ENCODE measurements at places on chromosomes 11 and 22.

- DNase-seq: no peak
Measured at GRCh38 chr11:66341502-66342126, 3.3 kb downstream of the BRMS1 start.

DNA sequence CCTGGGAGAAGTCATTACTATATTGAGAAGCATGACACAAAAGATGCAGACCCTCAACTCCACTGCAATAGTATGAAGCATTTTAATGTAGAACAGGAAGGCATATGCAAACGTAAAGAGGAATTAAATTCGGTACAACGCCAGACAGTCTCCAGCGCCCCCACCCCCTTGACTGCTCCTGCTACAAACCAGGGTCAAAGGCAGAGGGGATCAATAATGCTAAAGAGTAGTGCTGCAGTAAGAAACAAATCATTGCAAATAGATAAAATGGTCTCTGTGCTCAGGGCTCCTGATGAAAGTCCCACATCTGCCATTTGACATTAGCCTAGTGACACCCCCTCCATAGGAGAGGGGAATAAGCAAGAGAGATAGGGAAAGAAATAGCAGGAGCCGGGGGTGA, 164.9 kb upstream of the BLID start:
- no peak for DNase-seq

DNA sequence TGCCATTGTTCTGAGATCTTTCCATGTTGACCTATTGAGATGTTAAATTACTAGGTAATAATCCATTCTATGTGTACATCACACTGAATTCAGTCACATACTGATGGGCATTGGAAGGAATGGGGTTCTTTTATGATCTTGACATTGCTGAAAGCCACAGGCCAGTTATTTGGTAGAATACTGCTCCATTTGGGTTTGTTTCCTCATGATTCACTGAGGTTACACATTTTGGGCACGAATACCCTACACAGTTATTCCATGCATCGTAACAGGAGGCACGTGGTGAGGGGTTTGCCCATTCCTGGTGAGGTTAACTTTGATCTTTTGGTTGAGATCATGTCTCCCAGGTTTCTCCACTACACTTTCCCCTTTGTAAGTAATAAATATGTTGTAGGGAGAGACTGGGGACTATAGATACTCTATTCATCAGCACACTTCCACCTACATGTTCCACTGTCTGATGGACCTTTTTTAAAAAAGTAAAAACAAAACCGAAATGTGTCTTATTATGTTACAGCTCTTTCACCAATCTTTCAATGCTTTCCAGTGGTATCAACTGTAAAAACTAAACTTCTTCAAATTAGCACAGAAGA, 12.0 kb upstream of the FOLR1 start:
- no peak for DNase-seq

DNA sequence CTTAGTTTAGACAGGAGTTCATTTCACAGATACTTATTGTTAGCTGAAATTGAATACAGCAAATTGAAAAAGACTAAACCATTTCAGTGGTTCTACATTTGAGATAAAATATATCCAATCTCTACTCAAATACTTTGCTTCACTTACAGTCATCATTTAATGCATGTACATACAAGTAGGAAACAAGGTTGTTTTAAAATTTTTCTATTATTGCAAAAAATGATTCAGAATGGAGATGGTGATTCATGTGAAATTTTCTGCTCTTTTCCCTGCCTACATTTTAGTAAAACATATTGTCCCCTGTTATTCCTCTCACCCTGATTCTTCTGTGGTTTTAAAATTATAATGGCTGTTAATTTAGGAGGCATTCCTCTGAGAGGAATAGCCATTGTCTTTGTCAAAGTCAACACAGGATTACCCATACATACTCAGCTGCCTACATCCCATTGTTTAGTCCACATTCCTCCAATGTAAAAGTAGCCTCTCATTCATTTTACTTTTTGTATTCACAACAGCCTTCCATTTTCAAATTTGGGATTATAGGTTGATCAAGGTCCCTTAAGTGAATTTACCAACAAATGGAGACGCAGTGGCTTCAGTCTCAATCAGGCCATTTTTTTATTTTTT, 60.1 kb downstream of the TRPC6 start:
- no peak for DNase-seq

- no peak for DNase-seq
Measured at GRCh38 chr11:1484695-1485503, 1.7 kb downstream of the MOB2 start.

DNA sequence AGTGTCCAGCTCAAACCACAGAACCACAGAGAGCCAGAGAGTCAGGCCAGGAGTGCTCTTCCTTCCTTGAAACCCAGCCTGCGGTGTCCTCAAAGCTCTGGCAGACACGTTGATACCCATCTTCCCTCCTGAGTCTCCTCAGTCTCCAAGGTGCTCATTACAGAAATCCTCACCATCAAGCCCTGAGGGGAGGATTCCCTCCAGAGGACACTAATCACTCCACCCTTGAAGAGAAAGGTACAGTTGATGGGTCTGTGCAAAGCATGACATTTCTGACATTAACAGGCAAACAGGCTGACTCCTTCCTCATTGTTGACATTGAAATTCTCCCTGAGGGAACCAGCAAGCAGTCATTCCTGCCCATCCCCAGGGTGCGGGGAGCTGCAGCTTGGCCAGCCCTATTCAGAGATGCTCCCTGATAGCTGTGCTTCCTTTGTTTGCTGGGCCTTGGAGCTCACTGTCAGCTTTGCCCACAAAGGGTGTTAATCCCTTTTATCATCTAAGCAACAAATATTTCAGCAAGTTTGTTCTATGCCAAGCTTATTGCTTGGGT, 101.7 kb upstream of the CSNK2A3 start:
- no peak for DNase-seq

DNA sequence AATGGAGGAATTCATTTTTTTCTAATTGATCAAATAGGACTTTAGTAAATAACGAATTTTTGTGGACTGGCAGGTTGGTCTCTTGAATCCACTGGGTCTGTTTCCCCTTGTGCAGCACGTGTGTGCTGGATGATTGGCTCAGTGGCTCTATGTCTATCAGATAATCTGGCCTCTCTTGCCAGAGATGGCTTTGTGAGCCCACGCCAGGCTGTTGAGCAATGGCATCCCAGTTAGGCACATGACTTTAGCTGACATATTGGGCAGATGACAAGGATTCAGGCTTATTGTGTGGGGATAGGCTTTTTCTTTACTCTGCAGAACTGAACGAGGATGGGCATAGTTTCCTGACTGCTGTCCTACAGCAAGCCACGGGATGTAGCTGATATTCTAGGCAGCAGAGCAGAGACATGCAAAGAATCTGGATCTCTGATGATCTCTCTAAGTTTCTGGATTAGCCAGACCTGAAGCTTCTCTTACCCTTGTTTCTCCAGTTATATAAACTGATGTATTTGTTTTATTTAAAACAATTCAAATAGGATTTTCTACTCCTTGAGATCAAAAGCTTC, 144.9 kb downstream of the ARHGAP42 start:
- no peak for DNase-seq

GRCh38 chr11:82216927-82217570, 516.6 kb downstream of the FAM181B start:
- DNase-seq: no peak

DNA sequence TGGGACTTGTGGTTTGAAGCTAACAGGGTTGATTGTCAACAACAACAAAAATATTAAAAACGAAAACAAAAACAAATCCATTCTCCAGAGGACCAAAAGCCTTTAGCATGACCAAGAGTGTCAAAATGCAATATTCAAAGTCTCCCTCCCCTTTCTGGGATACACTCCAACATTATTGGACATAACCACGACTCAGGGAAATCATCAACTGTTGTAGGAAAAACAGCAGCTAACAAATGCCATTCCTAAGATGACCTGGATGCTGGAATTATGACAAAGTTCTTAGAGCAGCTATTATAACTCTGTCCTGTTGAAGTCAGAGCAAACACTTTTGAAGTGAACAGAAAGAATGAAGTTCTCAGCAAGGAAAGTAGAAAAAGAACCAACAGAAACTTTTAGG, 143.0 kb downstream of the TMEM135 start:
- no peak for DNase-seq

GRCh38 chr11:29809121-29809520, 207.7 kb downstream of the KCNA4 start:
- no peak for DNase-seq

DNA sequence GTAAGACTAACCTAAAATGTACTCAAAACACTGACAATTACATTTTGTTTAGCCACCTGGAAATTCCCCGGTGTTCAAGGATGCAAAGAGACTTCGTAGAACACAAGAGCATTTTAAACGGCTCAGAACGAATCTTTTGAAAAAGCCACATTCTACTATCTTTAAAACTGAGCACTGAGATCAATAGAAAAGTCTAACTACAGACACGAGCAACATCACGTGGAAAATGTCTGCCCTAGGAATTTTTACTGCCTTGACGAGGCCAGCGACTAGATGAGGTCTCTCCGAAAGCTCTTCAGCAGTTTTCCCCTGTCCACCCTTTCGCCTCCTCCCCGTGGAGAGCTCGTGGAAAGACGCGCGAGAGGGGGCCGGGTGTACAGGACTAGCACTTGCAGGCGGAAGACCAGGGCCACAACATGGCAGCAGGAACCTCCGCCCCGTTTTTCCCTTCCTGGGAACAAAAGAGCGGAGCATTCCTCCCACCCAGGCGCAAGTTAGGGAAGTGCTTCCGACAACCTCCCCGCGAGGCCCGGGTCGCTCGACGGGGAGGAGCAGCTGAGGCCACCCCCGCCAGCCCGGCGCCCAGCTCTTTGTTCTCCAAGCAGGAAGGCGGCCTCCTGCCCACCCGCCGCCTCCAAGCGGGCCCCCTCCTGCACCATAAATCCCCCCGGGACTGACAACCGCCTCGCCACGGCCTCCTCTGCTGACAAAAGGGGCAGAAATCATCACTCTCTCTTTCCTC, 1.1 kb downstream of the EIF4G2 start:
- DNase-seq: peak; percentile 17

- DNase-seq: no peak
Measured at GRCh38 chr11:31114442-31114841, 255.1 kb downstream of the DCDC1 start.

- DNase-seq: no peak
Measured at GRCh38 chr22:47591709-47592108, 829.3 kb downstream of the TBC1D22A start.

DNA sequence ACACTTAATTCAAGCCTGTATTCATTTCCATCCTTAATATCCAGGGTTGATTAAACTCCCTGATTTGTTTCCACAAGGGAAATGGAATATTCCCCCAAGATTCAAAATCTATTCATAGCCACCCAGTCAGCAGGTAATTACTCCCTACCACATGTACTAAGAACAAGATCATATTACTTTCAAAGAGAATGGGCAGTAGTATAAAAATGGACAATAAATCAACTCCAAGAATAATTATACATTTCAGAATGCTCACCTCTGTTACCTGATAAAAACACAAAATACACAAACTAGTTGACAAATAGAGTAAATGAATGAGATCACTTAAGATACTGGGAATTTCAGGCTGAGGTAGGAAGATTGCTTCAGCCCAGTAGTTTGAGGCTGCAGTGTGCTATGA, 8.5 kb upstream of the FEZ1 start:
- DNase-seq: no peak

GRCh38 chr11:30091737-30092136, 74.9 kb upstream of the KCNA4 start:
- DNase-seq: no peak

GRCh38 chr22:44181033-44181911, 547 bp downstream of the PARVG start:
- no peak for DNase-seq

DNA sequence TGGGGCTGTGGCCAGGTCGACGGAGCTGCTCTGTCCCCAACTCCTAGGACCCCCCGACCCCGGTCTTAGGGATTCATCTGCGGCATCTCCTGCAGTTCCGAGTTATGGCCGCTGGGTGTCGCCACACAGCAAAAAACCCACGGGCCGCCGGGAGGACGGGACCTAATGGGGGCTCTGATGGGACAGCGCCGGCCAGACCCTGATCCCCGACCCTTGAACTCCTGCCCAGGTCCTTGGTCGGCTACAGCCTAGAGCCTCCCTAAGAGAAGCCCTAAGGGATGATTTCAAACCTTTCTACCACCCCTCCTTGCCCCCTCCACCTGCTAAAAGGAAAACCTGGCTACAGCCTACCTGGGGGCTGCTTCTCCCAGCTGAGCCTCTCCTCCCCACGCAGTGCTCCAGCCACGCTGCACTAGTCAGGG, 30.8 kb upstream of the LRRC10B start:
- DNase-seq: no peak

- DNase-seq: no peak
Measured at GRCh38 chr11:73833067-73833466, 43.6 kb downstream of the COA4 start.

DNA sequence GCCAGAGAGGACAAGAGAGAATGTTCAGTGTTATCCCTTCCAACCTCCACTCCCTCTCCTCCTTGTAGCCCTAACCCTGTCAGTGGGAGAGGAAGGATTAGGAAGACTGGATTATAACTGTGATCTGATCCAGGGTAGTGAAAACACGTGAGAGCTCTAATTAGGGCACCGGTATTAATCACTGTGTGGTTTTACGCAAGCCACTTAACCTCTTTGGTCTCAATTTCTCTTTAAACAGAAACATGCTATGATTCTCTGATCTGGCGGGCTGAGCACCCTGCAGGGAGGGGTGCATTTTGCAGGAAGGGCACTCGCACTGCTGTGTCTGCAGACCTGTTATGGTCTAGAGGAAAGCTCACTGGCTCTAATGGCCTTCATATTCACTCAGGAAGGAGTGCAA, 11.5 kb downstream of the RPL27A start:
- DNase-seq: no peak

GRCh38 chr11:76667271-76667818, 3.2 kb downstream of the LRRC32 start:
- DNase-seq: no peak

- DNase-seq: no peak
Measured at GRCh38 chr22:33589297-33589696, 331.0 kb downstream of the LARGE1 start.

GRCh38 chr22:31124811-31125465, 2.2 kb downstream of the INPP5J start:
- DNase-seq: no peak

- DNase-seq: peak; percentile 76
Measured at GRCh38 chr22:41274856-41275255, 11.1 kb downstream of the RANGAP1 start.

DNA sequence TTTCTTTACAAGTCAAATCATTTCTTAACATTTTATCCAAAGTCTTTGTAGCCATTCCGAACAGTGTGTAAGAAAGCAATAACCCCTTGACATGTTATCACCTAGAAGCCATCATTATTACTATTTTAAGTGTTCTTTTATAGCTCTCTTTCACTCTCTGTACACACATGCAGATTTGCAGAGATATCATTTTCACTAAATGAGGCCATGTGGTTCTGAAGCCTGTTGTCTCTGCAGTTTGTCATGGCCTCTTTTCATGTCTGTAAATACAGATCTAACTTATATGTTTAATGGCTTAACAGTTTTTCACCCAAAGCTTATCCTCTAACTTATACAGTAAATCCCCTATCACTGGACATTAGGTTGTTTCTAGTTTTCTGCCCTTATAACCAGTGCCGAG, 166.8 kb downstream of the MYO18B start:
- DNase-seq: no peak

- DNase-seq: no peak
Measured at GRCh38 chr11:62497132-62497801, 49.3 kb downstream of the AHNAK start.

GRCh38 chr11:8382436-8383053, 118.9 kb upstream of the LMO1 start:
- DNase-seq: no peak
